G401 (cell line): ENCODE measurements at places on chromosomes 4 and X. TPM values are rescaled to one million over a fixed set of nuclear protein-coding genes. Genes with fewer than 3 reads are reported as not detected.
A peak's percentile ranks its signal among the peaks of the same experiment; 100 is the strongest.

The PDZD11 gene
- 38.8 and 55.4 TPM in 2 replicates for total RNA-seq

The ELF2 gene
- total RNA-seq = 18.9 and 36.6 TPM in 2 replicates

The FHDC1 gene
- 0.06 and 0.27 TPM in 2 replicates for total RNA-seq

The GYPE gene
- total RNA-seq = not detected in 2 replicates

The ATOH1 gene
- not detected in 2 replicates for total RNA-seq

GRCh38 chrX:74324131-74324530 lies 20.2 kb downstream of the ZCCHC13 start:
- no peak for DNase-seq

DNA sequence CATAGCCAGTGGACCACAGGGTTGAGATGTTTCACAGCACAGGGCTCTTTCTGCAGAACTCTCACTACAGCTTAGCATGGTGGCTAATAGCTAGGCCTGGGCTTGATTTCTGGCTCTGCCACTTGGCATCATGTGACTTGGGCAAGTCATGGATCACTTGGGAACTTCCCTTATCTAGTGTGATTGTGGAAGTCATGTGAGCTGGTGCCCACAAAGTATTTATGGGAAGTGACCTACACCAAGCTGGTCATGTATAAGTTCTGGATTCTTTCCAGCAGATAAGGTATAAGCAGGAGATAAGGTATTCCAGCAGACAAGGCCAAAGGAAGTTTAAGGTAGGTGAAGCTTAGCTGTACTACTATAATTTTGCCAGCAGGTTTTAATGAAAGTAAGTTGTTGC lies 61.0 kb downstream of the REELD1 start:
- no peak for DNase-seq

GRCh38 chr4:175970072-175970471 lies 95.6 kb upstream of the WDR17 start:
- DNase-seq = no peak

- peak; percentile 25 for DNase-seq
These were observed 17.8 kb upstream of the ZNF827 start for GRCh38 chr4:145956288-145956890.

DNA sequence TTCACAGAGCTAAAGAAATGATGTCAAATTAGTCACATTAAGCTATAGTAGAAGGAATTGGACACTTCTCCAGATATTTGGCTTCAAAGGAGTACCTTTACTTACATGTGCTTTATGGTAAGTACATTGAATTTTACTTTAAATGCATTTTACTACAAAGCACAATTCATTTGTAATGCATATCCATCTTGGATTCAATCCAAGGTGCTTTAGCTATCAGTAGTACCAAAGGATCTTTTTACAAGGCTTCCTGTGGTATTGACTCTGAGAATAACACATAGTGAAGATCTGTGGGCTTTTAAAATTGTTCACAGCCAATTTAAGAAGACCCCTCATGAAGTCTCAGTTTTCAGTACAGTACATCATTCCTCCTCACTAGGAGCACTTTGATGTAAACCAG lies 13.2 kb downstream of the THAP6 start:
- no peak for DNase-seq

DNA sequence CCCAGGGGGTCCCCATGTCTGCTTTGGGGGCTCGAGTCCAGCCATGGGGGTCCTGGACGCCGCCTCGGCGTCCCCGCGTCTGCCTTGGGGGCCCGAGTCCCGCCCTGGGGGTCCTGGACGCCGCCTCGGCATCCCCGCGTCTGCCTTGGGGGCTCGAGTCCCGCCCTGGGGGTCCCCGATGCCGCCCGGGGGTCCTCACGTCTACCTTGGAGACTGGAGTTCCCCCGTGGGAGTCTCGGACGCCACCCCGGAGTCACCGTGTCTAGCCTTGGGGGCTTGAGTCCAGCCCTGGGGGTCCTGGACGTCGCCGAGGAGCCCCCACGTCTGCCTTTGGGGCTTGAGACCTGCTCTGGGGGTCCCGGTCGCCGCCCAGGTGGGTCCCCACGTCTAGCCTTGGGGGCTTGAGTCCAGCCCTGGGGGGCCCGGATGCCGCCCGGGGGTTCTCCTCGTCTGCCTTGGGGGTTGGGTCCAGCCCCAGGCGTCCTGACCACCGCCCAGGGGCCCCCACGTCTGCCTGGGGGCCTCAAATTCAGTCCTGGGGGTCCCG lies 1.1 kb upstream of the GTPBP6 start:
- no peak for DNase-seq
